Epithelial cell of proximal tubule (primary cell): ENCODE measurements at places on chromosomes 2 and 18.

DNA sequence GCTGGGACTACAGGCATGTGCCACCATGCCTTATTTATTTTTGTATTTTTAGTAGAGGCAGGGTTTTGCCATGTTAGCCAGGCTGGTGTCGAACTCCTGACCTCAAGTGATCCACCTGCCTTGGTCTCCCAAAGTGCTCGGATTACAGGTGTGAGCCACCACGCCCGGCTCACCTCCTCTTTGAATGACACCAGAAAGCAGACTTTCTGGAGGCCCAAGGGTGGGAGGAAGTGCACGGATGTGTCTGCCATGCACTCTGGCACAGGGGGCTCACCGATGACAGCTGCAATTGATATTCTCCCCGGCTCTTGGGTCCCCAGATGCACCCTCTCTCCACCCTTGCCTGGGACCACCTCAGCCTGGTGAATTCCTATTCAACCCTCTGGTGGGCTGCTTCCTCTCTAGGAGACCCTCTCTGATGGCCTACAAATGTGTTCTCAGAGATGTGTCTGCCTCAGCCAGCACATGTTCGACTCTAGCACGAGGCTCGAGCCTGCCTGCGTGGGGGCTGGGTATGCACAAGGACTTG, 87.3 kb downstream of the SEPTIN10 start:
- no peak for DNase-seq

DNA sequence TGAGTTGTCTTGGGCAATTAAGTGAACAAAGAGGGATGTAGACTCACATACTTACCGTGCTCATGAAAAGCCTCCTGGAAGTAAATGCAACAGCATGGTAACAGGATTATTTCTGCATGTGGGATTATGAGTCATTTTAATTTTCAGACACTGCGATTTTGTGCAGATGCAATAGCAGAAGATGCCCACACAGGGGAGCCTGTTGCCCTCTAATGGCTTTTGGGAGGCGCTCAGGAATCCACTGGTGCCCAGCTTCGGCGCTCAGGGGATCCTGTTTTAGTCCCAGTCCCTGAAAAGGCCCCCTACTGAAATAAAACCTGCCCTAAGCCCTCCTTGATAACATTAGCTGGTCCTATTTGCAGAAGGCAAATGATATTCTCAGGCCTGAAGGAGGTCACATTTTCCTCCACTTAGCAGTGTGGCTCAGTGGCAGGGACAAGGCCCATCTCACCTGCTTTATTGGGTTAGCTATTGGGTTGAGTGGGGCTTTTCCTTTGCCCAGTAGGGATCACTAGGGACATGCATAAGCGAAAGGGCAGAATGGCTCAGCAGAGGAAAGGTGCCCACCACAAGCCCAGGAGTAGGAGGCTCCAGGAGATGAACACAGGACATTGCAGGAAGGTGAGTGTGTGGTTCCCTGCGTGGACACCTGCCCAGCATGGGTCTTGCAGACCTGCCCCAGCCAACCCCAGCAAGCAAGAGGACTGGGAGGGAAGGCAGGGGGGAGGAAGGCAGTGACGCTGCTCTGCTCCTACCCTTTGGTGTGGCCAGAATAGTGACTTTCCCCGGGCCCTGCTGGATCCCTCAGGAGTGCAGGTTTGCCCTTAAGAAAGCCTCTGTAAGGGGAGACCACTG, 26.5 kb upstream of the KCNS3 start:
- DNase-seq = no peak

GRCh38 chr2:120012363-120012762, 514 bp upstream of the EPB41L5 start:
- no peak for DNase-seq

DNA sequence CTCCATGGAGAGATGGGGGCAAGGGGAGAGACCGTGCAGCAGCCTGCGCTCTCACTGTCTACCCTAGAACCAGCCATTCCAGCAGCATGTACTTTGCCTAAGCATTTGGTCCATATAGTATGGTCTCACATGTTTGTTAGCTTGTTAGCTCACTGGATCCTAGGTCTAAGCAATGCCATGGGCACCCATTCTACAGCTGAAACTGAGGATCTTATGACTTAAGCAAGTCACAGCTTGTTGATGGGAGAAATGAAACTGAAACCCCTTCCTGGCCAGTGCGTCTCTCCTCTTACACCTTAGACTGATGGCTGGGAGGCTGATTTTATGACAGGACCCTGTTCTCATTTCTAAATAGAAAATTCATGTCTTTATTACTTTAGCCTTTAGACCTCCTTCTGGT, 90.1 kb downstream of the EPAS1 start:
- DNase-seq = no peak

DNA sequence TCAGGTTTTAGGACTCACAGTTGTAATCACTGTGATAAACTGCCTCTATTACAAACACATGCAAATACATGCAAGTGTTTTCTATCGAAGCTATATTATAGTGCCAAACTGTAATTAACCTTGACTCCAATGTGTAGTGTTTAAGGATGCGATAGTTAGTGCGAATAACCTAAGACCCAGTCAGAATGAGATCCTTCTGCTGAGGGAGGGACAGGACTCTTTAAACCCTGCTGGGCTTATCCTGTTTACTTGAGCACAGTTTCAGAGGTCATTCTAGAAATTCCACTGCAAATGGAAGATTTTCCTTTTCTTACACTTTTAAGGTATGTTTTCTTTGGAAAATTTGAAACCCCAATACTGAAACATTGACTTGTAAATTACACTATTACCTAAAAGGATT, 68.2 kb downstream of the CALCRL start:
- no peak for DNase-seq

DNA sequence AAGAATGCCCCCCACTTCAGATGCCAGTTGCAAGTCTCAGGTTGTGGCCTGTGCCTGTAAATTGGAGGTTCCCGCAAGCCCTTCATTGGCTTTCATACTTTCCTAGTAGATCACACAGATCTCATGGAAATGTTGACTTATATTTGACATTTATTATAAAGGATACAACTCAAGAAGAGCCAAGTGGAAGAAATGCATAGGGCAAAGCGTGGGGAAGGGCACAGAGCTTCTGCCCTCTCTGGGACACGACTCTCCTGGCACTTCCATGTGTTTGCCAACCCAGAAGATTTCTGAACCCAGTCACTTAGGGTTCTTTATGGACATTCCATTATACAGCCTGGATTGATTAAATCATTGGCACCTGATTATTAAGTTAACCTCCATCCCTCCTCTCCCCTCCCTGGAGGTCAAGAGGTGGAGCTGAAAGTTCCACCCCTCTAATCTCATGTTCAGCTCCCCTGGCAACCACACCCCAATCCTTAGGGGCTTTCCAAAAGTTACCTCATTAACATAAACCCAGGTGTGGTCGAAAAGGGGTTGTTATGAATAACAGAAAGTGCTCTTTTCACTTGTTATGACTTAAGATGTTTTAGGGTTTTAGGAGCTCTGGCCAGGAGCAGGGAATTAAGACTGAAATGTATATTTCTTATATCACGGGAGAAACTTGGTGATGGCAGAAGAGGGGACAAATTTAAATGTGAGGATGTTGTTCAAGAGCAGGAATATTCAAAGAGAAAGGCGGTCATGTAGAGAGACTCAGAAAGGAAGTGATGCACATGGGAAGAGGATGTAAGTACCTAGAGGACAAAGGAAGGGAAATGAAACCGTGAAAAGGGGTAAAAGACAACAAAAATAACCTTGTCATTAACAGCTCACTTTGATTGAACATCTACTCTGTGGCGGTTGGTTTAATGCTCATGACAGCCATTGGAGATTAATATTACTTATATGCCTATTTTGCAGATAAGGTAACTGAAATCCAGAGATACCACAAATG, 31.8 kb downstream of the SP100 start:
- DNase-seq = no peak

DNA sequence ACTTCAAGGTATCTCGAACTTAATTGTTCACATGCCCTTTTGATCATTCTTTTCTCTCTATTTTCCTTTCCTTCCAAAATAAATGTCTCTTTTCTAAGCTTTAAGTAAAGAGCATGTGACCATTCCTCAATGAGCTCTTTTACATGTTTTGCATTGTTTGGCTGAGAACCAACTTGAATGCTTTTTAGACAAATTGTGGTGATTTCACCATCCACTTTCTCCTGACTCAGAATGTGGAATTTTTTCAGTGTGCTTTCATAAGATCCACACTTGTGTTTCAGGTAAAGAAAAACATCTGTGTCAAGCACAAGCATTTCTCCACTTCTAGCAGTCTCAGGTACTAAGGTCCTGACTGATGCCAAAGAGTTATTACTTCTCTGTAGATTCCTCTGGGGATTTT, 10.7 kb downstream of the RBM43 start:
- peak; percentile 36 for DNase-seq

DNA sequence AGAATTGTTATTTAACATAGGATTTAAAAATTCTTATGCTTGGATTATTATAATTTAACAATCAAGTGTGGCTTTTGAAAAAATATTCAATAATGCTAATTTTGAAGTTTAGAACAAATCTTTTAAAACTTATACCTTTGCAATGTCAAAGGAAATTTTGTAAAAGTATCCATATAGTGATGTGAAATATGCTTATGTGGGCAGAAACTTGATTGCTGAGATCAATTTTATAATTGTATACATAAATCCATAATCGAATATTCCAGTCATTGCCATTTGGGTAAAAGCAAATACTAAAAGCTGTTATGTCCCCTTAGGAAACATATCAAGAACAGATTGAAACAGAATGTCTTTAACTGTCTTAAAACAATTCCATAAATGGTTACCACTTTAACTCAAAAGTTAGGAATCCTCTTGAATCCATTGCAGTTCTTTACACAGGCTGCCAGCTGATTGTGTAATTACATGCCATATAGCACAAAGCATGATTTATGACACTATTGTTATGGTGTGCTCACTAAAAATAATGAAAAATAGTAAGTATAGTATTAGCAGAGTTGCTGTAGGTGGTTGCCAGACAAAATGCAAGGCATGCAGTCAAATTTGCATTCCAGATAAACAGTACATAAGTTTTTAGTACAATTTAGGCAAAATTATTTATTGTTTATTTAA, 24.2 kb downstream of the PLCL1 start:
- no peak for DNase-seq

DNA sequence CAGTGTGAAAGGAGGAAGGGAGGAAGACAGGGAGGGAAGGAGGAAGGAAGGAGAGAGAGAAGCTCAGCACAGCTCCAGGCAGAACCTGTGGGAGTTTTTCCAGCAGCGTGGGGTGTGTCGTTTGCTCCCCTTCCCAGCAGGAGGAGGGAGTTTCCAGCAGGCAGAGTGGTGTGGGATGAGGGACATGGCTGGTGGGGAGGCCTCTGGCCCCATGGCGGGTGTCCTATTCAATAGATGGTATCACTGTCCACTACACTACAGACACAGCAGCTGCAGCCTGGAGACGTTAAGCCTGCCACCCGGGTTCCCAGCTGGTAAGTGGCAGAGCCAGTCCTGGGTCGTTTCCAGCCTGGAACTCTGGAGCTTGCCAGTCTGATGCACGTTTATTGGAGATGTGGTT, 44.7 kb downstream of the GLI2 start:
- no peak for DNase-seq

DNA sequence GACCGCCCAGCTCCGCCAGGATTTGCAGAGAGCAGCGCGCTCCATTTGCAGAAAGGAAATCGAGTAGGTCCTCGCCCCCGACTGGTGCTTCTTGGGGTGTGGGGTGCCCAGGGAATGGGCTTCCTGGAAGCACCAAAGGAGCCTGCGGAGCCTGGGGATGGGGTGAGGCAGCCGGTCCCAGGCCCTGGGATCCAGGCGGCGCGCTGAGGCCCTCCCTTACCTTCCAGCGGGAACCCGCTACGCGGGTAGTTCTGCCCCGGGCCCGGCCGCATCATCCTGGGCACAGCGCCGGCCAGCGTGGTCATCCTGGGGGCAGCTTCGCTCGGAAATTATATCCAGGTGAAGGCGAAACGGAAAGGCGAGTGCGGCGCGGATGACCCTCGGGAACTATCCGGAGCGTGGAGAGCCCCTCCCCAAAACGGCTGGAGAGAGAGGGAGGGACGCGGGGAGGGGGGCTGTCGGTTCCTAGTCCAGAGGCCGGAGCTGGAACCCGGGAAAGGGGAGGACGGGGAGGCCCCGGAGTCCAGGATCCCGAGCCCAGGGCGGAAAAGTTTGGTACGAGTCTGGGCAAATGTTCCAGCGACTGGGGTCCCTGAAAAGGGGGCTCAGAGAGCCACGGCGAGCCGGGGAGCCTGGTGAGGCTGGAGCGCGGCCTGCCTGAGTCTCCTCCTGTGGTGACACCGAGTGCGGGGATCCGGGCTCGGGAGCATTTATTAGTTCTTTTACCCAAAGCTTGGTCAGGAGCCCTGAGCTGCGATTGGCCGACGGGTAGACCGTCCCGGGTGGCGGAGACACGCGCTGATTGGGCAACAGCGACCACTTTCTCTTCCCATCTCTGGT, at the start of gene PAX3:
TSS of gene PAX3 (minus strand) at position 688 of the 840 bp plus-strand sequence. CDS start at position 305, 383 bp downstream.
- no peak for DNase-seq

DNA sequence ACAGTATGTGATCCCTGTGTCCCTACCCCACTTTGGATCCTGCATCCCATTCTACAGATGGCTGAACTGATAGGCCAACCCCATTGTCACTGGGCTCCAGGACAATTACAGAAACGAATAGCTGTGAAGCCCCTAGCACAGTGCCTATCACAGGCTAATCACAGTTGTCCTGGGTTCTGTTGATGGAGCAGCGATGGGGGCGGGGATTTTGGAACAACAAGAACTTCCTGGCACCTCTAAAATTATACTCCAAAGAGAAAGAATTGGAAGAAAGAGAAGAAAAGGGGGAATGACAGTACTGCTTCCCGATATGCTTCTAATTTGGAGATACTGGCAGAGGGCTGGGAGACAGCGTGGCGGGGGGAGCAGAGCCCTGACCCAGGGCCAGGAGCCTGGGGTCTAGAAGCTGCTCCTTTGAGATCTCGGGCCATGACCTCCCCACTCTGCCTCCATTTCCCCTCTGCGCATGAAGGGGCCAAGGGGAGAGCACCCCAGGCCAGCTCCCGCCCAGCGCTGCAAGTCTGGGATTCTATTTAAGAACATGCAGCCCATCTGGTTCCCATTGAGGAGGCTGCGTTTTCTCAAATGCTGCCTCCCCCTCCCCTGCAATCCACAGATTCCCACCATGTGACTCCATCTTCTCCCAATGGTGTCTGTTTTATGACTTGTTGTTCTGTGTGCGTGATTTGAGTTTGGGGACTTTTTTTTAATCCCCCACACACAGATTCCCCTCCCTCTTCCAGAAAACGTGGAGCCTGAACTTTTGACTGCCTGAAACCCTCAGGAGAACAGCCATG, 202.7 kb downstream of the CYP26B1 start:
- no peak for DNase-seq

GRCh38 chr2:73700131-73700611, 37.0 kb downstream of the TPRKB start:
- DNase-seq = no peak

DNA sequence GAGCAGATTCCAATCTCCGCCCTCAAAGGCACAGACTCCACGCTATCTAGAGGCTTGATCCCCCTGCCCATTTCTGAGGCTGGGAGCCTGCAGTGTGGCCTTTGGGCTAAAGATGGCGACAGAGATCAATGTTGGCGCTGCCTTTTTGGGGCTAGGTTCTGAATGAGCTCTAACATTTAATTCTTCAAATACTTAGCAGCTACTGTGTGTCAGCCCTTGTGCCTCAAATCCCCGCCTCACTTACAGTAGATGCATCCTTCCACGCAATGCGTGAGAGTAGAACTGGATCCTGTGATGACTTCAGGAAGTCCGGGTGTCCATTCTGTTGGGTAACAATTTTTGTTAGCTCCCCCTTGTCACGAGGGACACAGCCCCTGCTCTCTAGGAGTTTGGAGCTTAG, 12.4 kb downstream of the IL1F10 start:
- DNase-seq = no peak
